ENCODE measurements at places on chromosomes 2 and 18.

GRCh38 chr2:106840818-106841217, 45.1 kb downstream of the ST6GAL2 start:
- no peak for DNase-seq

DNA sequence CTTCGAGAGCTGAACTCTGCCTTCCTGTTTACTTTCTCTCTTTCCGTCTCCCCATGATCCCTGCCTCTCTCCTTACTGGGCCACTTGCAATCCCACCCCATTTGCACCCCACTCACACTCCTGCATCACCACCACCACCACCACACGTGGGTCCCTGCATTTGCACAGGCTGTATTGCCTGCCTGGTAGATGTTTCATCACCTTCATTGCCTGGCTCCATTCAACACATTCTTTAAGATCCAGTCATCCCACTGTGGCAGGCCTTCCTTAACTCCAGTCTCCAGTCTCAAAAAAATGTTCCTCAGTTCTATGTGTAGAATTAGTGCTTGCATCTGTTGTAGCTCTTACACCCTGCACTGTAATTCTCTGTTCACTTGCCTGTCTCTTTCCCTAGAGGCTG, 13.9 kb downstream of the NOSTRIN start:
- no peak for DNase-seq

DNA sequence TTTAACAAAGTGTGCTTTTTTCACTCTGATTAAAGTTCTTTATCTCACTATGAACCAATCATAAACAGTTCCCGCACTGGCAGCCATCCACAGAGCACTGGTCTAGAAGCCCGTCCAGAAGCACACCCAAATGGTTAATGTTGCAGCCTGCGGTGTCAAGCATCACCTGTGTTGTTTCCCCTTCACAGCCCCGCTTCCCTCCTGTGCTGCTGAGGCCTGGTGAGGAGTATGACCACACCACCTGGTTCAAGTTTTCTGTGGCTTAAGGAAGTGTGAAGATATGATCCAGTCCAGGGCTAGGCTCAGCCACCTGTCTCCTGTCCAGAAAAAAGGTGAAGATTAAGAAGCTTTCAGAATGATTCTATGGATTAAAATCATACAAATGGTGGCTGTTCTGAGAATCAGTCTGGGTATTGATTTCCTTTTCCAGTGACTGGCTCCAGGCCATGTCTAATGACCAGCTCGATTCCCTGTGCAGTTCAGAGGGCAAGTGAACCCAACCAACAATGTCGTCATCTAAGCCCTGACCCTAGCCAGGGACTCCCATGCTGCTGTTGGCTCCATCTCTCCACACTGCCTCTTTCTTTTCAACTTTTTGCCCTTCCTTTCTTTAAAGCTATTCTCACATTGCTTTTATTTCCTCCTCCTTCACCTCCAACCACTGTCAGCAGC, 17.7 kb downstream of the SRSF7 start:
- DNase-seq = no peak

- DNase-seq = no peak
Measured at GRCh38 chr18:2597639-2598038, 26.3 kb downstream of the NDC80 start.

GRCh38 chr18:48360376-48361021, 48.7 kb downstream of the ZBTB7C start:
- DNase-seq = no peak

DNA sequence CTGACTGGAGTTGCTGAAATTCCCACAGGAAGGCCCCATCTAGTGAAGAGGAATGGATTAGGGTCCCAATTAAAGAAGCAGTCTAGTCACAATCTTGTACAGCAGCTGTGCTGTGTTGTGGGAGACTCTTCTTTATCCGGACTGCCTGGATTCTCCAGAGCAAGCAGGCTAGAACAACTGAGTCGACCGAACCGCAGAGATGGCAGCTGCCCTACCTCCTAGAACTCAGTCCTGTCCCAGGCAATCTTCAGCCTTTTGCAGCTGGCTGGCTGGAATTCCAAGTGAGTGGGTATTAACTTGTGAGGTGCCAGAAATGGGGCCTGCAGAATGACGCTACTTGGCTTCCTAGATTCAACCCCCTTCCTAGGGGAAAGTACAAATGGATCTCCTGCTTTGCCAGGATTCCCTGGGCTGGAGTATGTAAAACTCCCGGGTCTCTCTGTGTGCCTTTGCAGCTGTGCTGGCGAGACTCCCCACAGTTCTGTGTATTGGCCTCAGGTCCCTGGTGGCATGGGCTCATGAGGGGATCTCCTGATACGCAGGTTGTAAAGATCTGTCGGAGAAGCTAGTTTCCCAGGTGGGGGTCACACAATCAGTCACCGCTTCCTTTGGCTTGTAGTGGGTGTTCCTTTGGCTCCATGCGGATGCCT, 1952.6 kb upstream of the LRRTM1 start:
- DNase-seq = no peak

GRCh38 chr2:12709207-12709522, 7.6 kb upstream of the TRIB2 start:
- no peak for DNase-seq

DNA sequence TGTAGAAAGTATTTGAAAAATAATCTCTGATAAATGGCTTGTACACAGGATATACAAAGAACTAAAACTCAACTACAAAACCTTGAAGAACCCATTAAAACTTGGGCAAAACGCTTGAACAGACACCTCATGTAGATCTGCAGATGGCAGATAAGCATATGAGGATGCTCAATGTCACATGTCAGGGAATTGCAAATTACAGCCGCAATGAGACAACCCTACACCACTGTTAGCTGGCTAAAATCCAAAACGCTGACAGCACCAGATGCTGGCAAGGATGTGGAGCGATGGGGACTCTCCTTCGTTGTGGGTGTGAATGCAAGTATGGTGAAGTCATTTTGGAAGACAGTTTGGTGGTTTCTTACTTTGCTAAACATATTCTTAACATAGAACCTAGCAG, 53.7 kb downstream of the SNTG2 start:
- peak; percentile 49 for DNase-seq

GRCh38 chr2:146992466-146992865, 852.4 kb upstream of the ACVR2A start:
- DNase-seq = no peak

- DNase-seq = no peak
Measured at GRCh38 chr18:74529378-74529777, 4.9 kb upstream of the CNDP1 start.

DNA sequence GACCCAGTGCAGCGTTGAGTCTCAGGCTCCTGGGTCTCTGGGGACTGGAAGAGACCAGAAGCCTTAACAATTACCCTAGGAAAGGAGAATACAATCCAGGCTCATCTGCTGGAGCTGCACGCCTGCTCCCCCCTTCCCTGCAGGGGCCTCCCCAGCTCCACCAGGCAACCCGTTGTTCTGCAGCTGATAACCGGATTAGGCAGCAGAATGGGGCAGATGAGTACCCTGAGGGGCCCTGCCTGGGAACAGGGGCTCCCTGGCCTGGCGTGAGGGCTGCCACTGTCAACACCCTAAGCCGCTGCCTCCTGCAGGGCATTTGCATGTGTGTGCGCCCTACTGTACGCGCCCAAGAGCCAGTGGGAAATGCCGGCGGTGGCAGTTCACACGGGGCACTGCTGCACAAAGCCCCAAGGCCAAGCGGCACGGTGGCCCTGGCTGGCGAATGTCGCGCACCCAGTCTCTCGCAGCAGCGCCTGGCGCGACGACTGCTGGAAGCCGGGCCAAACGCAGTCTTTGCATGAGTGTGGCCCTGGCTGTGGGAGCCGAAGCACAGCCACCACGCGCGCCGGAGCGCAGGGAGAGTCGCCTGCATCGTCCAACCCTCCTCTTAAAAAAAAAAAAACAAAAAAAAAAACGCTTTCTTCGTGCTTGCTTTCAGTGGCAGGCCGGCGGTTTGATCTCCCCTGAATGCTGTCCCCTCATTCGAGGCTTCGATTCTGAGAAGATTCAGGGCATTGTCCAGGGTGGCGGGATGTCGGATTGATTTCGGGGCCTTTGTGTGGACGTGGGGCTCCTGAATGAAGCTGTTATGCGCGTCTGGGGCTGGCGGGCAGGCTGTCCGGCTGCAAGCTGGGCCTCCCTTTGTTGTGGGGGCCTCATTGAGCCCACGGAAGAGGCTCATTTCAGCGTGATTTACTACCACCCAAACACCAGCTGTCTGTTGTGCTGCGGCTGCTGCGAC, 63.8 kb downstream of the SETBP1 start:
- peak; percentile 72 for DNase-seq

DNA sequence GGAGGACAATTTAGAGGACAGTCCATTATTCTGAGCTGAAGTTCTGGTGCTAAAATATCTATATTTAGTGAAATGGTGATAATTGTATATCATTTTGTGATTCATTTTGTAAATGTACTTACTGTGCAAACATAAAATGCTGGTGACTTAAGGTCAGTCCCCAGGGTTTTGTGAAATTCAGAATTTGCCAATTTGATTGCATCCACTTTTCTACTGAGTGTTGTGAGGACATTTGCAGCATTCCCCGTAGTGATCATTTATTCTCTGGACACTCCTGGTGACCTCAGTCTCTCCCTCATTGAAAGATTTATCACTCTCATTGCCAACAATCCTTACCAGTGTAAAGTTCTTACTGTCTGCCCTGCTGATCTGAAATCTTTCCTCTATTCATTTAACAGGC, 98.2 kb downstream of the SOCS6 start:
- no peak for DNase-seq

- DNase-seq = no peak
Measured at GRCh38 chr2:141654311-141654710, 476.5 kb downstream of the LRP1B start.

DNA sequence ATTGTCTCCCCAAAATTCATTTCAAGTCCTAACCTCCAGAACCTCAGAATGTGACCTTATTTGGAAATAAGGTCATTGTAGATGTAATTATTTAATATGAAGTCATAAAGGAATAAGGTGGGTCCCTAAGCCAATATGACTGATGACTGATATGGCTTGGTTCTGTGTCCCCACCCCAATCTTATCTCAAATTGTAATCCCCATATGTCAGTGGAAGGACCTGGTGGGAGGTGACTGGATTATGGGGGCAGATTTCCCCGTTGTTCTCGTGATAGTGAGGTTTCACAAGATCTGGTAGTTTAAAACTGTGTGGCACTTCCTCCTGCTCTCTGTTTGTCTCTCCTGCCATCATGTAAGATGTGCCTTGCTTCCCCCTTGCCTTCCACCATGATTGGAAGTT, 43.0 kb upstream of the BCL11A start:
- no peak for DNase-seq

DNA sequence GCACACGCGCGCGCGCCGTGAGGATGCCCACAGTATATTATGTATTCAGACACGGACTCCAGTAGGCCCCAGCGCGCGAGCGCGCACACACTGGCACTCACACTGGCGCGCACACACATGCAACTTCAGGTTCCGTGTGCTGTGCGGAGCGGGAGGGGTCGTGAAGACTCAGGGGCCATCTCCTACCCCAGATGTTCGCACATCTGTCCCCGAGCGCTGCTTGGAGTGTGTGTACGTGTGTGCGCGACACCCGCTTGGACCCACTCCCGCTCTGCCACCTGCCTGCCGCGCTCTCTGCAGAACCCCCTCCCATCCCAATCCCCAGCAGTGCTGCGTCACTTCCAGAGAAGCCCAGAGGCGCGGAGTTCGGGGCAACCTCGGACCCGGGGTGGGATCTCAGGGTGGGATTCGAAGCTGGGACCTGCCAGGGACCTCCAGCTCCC, 2.6 kb downstream of the NRP2 start:
- peak; percentile 81 for DNase-seq

DNA sequence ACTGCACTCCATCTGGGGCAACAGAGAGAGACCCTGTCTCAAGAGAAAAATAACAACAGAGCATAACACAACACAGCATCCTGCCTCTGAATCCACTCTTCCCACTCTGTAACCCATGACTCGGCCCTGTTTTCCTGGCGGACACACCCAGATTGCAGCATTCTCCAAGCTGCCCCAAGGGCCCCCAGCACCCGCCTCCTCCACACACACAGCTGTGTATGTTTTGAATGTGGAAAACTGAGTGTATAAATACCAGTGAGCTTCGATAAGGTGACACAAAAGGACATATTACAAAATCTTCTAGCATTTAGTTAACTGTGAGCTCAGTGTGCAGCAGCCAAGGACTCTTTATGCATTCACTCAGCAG, 13.0 kb downstream of the IMPA2 start:
- no peak for DNase-seq

DNA sequence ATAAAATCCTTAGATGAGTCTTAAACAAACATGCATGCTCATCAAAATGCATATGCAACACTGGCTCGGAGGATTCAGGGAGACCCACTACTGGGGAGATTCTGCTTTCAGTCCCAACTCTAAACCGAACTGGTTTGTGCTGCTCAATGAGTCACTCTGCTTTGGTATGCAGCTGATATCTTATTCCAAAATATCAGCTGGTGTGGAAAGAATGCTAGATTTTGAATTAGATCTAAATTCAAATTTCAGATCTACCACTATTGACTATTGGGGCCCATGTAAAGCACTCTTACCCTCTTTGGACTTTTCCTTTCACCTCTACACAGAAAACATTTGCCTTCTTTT, 39.2 kb upstream of the TTN start:
- no peak for DNase-seq

DNA sequence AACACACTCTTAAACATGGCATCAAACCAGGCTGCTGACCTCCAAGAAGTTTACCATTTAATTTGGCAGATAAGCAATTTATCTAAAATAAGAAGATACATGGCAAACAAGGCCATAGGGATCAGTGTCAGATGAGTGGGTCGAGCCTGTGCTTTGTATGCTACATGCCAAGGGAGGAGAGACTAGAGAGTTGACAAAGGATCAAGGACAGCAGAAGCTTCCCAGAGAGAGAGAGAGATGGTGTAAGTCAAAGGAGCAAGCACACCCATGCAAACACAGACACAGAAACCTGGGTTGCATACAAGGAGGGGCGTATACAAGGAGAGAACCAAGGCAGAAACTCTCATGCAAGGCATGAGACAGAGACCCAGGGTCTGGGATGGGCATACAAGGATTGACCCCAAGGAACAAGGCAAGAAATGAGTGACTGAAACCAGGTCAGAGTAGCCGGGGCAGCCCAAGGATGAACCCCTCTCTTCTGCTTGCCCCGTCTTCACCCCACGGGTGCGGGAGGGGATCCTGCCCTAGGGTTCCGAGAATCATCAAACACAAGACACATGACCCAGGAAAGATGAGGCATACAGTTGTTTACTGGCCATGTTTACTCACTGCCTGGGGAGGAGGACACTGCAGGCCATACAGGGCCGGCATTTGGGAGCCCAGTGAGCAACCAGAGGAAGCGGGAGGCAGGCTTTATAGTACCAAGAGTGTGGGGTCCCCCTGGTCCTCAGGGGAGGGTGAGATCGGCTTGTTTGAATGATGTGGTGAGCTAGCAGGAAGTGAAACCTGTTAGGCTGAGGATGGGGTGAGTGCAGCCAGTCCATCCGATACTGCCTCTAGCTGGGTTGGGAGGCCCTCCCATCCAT, 529.2 kb upstream of the ID2 start:
- no peak for DNase-seq

- no peak for DNase-seq
Measured at GRCh38 chr2:85156153-85156552, 23.0 kb downstream of the TCF7L1 start.

GRCh38 chr2:25328152-25329085, 13.3 kb downstream of the DNMT3A start:
- no peak for DNase-seq

- no peak for DNase-seq
Measured at GRCh38 chr18:3948958-3949357, 499.0 kb downstream of the TGIF1 start.

All from NCI-H524 (cell line).